Pulmonary artery endothelial cell (primary cell): ENCODE measurements at places on chromosomes 2 and 18.

- DNase-seq, result no peak
These were observed 66.7 kb upstream of the ZFP36L2 start for GRCh38 chr2:43292851-43293743.

DNA sequence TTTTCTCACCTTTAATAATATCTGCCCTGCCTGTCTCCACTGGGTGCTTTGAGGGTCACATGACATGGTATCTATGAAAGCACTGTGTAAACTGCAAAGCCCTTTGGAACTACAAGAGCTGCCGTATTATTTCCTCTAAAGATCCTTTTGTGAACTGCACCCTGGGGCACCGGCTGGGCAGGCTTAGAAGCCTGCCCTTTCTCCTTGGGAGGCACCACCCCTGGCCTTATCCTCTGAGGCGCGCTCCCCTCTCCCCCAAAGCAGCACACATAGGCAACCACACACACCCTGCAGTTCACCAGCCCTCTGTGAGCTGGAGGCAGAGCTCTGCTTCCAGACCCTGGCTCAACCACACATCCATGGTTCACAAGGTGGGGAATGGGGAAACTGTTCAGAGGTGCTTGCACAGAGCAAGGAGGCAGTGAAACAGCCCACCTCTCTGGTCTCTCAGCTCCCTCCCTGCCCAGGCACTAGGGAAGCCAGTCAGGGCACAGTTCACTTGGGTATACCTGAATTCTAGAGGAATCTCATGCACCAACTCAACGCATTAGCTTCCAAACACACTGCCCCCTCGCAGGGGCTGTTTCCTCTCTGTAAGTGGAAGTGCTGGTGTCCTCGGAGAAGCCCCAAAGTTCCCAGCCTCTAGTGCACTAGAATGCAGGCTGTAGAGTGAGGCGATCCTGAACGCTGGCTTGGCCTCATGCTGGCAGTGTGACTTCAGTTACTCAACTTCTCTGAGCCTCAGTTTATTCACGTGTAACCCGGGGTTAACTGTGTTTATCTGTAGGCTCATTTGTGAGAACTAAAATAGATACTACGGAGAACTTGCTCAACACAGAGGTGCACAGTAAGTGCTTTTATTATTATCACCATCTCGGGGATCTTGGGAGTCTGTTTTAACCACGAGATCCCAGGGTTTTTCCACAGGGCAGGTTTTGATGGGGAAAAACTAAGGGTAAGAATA lies 11.0 kb downstream of the SIGLEC15 start:
- DNase-seq, result no peak

- no peak for DNase-seq
These were observed 399.4 kb upstream of the TRIB2 start for GRCh38 chr2:12317286-12317685.

- no peak for DNase-seq
These were observed 4.1 kb downstream of the NEMP2 start for GRCh38 chr2:190530248-190530900.

DNA sequence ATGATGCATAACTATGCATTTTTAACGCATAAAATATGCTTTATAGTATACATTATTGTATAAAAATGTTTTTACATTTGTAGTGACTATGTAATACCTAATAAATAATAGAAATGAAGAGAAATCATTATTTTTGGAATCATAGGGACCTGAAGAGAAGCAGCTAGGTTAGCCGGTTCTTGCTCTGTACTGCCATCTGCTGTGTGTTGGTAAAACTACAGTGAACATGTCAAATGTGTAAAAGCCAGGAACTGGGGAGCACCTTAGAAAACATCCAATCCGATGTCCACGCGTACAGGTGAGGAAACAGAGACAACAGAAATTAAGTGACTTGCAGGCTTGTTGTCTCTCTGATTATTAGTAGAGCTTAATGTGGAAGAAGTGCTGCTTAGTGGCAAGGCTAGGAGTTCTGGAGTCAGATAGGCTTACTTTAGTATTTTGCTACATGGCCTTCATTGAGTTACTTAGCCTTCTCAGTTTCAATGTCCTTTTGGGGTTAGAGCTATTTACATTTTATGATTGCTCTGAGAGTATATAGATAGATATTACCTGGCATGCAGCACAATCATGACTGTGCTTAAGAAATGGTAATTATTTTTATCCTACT lies 386.5 kb downstream of the DLGAP1 start:
- peak; percentile 1 for DNase-seq

GRCh38 chr2:5740053-5740452 lies 47.9 kb downstream of the SOX11 start:
- DNase-seq, result no peak

GRCh38 chr2:65711863-65712262 lies 279.5 kb upstream of the SPRED2 start:
- no peak for DNase-seq

DNA sequence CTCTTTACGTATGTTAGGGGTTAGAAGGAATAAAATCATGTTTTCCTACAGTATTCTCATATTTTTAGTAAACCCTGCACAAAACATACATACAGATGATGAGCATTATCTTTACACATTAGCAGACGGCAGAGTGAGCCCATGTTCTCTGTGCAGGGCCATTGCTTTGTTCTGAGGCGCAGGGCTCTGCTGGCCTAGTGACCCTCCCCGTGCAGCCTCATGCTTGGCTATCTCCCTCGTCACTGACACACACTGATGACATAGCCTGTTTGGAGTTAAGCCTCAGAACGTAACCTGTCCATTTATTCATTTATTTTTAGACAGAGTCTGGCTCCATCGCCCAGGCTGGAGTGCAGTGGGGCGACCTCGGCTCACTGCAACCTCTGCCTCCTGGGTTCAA lies 115.9 kb upstream of the FOSL2 start:
- no peak for DNase-seq

- DNase-seq, result peak; percentile 43
These were observed at the start of gene IMPACT for GRCh38 chr18:24426398-24427294. Gene IMPACT (plus strand): TSS chr18:24426670. CDS start chr18:24426757, 87 bp downstream.

DNA sequence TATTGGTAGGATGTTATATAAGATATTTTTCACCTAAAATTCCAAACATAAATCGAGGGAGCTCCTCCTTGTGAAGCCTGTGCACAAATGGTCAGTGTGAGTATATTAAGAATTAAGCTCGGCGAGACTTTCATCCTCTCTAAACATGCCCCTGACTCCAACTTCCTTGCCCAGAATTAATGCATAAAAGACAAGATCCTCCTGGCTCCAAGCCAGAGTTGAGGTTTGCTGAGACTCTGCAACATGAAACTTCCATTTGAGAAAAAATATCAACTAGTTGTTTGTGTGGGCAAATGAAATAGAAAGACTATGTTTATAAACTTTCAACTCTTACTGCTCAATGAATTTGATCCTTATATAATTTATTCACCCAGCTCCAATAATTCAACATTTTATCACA lies 68.1 kb downstream of the CCDC178 start:
- DNase-seq, result no peak

DNA sequence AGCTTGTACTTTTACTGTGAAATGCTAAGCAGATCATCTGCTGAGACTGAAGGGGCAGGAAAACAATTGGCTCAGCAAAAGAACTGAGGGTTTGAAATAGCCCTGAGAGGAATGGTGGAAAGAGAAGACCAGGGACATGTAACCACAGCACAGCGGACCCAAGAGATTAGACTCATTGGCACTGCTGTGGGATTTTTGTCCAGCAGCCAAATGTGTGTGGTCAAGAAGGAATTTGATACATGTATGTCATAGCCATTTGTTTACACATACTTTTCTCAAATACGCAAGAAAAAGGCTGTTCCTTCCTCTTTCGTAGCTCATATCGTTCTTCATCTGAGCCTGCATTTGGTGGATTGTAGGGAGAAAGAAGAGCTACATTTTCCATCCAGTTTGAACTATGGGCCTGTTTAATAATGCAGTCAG lies 73.8 kb downstream of the TRABD2A start:
- no peak for DNase-seq

GRCh38 chr18:40355726-40356125 lies 1599.3 kb upstream of the PIK3C3 start:
- no peak for DNase-seq

DNA sequence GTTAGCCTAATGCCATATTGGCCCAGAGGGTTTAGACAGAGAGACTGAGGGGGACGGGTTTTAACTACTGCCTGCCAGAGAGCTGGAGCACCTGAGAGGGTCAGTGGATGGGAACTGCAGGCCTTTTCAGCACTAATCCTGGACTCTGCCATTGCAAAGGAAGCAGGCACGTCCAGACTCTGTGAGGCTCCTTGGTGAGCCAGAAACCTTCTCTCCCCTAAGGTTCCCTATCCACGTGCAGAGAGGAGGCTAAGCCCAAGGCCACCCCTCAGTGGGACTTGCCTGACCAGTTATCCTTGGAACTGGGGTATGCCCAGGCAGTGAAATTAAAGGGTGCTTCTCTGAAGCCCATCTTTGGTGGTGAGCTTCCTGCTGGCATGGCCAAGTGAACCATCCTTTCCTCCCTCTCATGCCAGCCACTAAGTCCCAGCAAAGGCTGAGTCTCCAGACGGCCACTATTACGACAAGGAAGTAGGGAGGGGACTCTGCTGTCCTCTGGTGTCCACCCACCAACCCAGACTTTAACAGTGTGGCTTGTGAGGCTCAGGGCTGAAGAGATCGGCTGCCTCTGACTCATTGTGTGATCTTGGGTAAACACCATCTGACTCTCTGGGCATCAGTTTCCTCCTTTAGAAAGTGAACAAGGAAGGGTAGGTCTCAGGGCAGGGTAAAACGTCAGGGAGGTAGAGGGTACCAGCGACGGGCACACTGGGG lies 3.9 kb upstream of the MLPH start:
- no peak for DNase-seq

DNA sequence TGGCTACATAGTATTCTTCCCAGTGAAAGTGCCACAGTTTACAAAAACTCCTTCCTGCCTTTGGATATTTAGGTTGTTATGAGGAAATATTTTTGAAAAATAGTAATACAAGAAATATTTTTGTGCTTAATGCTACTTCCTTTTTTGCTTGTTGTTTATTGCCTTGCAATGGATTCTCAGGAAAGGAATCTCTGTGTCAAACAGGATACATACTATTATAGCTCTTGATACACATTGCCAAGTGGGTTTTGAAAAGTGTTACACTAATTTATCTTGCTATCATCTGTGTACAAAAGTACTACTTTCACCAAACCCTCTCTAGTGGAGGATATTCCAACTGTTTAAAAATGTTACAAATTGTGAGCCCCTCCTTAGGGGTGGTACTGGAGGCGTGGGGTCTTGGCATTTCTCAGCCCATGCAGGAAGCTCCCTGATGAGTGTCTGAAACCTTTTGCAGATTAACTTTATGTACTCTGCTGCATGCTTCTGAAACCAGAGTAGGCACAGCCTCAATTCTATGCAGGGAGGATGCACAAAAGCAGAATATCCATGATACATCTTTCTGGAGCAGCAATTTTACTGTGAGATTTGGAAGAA lies 54.5 kb downstream of the EVA1A start:
- peak; percentile 27 for DNase-seq

DNA sequence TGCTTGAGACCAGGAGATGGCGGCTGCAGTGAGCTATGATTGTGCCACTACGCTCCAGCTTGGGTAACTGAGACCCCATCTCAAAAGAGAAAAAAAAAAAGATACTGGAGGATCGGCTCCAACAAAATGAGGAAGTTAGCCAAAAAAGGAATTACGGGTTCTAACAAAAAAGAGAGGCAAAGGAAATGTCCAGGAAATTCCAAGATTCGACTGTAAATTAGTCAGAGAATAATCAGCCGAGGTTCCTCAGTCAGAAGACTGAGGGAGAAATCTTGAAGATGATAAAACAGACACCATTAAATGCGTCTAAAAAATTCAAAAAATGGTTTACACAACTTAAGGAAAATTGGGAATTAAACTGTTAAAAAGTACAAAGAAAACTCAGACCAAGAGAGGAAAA lies 89.5 kb downstream of the AAK1 start:
- DNase-seq, result no peak

DNA sequence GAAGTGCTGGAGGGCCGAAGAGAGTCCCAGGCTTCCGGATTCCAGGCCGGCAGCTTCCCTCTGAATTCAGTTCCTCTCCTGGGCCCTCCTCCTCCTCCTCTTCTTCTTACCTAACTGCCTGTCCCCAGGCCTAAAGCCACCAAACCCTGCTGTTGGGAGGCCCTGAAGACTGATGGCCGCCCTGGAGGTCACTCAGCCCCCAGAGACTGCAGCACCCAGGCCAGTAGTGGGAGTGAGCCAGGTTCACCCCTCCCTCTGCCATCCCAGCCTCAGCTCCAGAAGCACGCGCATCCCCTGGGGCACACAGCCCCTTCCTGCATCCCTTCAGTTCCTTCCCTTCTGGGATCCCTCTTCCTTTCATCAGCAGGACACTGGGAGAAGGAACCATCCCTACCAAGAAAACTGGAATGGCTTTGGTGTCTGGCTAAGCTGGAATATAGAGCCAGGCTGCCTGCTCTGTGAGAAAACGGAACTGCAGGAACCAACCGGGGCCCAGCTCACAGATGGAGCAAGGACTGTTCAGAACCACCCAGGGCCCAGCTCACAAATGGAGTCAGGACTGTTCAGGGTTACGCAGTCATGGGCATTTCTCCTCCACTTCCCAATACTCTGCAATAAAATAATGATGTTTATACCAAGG lies 127.4 kb downstream of the NDUFA10 start:
- no peak for DNase-seq

DNA sequence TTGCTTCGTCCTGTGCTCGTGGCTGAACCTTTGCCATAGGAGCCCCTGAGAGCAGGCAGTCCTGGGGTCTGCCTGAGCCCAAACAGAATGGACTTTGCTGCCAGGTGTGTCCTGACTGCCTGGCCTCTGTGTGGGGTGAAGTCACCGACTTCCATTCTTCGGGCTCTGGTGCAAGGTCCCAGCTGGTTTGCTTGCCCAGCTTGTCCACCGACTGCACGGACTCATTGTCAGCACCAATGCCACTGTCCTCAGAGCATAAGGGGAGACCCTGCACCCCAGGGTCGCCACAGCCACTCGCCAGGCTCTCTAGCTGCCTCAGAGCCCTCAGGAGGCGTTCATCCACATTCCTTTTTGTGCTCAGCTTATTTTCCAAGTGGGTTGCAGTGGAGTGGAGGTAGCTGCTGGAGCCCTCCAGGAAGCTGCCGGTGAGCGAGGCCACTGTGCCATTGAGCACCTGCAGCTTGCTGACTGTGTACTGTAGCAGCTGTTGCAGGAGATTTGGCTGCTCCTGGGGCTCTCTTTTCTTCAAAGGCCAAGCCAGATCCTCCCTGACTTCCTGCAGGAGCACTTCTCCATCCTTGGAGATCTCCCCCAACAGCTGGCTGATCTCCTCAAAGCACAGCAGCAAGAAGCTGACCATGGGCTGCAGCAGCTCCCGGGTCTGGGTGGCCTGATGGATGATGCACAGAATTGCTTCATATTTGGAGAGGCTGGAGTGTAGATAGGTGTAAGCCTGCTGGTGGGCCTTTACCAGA lies 1.2 kb downstream of the PCARE start:
- DNase-seq, result no peak

GRCh38 chr2:160510617-160511016 lies 17.0 kb upstream of the RBMS1 start:
- no peak for DNase-seq

DNA sequence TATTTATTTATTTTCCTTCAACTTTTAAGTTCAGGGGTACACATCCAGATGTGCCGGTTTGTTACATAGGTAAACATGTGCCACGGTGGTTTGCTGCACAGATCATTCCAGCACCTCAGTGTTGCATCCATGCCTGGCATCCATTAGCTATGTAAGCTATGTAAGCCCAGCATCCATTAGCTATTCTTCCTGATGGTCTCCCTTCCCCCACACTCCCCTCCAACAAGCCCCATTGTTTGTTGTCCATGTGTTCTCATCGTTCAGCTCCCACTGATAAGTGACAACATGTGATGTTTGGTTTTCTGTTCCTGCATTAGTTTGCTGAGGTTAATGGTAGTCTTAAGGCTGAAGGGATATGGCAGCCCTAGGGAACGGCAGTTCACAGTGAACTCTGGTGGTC lies 203.4 kb downstream of the CTNNA2 start:
- DNase-seq, result no peak

- DNase-seq, result no peak
These were observed 160.4 kb downstream of the SRBD1 start for GRCh38 chr2:45450634-45451033.
